ENCODE measurements at places on chromosomes 2 and 18. TPM values are rescaled to one million over a fixed set of nuclear protein-coding genes. Genes with fewer than 3 reads are reported as not detected.

Gene UGT1A6
- not detected for total RNA-seq

Gene TRIP12
- total RNA-seq, result 256 TPM

Gene TTC21B
- 18.0 TPM for total RNA-seq

Gene CYP26B1
- total RNA-seq, result 1.1 TPM

Gene KIF1A
- not detected for total RNA-seq

Gene FOXI3
- not detected for total RNA-seq

- no peak for DNase-seq
Observed at GRCh38 chr2:49416252-49416651, 261.9 kb upstream of the FSHR start.

- peak; percentile 57 for DNase-seq
Observed at GRCh38 chr2:233976690-233977294, 59.6 kb downstream of the TRPM8 start.

- DNase-seq, result no peak
Observed at GRCh38 chr2:143051465-143051864, 77.8 kb upstream of the ARHGAP15 start.

- DNase-seq, result peak; percentile 79
Observed at GRCh38 chr2:227870710-227871374, 589 bp upstream of the DAW1 start.

DNA sequence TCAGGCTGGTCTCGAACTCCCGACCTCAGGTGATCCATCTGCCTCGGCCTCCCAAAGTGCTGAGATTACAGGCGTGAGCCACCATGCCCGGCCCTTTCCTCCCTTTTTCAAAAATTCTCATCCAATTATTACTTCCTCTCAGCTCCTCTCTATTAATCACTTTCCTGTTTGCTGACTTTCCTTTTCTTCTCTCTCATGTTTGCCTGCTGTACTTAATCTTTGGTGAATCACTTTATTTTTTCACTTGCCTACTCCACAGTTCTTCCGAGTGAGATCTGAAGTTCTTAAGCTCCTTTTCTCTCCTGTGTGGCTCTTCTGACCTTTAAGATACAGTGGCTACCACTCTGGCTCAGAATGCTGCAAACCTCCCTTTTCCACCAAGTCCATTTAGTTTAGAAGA, 126.3 kb upstream of the SERTAD2 start:
- peak; percentile 75 for DNase-seq

- no peak for DNase-seq
Observed at GRCh38 chr18:47944972-47945852, 14.8 kb upstream of the SMAD2 start.

DNA sequence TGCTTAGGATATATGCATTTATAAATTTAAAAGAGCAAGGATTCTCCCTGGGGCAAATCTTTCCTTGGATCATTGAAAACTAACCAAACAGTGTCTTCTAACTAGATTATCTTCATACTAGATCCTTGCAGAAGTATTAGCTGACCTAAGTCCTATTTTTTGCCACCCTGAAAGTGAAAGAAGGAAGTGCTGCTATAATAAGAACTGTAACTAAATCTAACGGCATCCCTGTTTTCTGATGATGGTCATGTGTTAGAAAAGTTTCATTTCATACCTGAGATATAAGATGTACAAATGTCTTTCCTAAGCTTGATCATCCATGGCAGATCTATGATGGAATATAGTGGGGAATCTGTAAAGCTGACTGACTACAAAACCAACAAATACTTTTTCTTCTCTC, 102.7 kb downstream of the MAP2 start:
- peak; percentile 45 for DNase-seq

GRCh38 chr18:35186291-35187034, 54.4 kb upstream of the ZNF397 start:
- no peak for DNase-seq

- DNase-seq, result no peak
Observed at GRCh38 chr2:27591745-27592144, 8.9 kb downstream of the ZNF512 start.

- no peak for DNase-seq
Observed at GRCh38 chr2:238489896-238490295, 63.2 kb downstream of the ASB1 start.

DNA sequence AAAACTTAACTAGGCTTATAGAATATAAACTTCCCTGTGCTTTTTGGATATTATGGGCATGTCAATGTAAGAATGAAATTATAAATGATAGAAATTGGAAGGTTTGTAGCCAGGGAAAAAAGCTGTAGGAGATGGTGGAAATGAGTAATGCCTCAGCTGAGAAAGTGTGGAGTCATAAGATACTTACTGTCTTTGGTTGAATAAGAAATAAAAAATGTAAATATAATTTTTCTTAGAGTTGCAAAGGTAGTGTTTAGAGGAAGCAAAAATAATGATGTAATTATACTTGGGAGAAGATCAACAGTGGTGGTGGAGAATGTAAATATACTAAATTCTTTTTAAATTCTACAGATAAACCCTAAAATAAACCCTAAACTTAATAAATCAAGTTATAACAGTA, 26.2 kb upstream of the RND3 start:
- no peak for DNase-seq
